CD14-positive monocyte (primary cell): ENCODE measurements at places on chromosomes 3 and 15.

DNA sequence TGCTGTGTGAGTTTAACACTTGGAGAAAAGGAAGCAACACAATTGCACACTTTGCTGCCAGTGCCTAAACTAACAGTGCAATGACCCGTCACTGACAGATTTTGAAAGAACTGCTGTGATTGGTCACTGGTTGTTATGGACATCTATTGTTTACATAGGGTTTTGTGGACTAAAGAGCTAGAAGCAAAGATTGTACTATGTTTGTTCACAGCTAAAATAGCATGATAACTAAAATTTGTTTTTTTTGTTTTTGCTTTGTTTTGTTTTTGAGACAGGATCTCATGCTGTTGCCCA lies 112.4 kb upstream of the GOLGA8J start:
- no peak for DNase-seq

GRCh38 chr3:58706395-58707167 lies 40.0 kb upstream of the FAM3D start:
- no peak for DNase-seq

DNA sequence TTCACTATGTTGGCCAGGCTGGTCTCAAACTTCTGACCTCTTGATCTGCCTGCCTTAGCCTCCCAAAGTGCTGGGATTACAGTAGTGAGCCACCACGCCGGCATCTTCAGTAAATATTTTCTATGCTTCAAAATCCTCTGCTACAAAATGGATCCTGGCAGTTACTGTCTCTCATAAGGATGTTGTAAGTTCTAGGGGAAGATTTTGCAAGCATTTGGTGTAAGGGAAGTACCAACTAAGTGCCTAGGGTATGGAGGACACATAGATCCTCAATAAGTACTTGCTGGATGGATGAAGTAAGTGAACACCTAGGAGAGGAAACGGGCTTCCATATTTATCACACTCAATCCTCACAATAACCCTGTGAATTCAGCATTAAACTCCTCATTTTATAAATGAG lies 6.6 kb downstream of the TM4SF4 start:
- DNase-seq = peak; percentile 43

DNA sequence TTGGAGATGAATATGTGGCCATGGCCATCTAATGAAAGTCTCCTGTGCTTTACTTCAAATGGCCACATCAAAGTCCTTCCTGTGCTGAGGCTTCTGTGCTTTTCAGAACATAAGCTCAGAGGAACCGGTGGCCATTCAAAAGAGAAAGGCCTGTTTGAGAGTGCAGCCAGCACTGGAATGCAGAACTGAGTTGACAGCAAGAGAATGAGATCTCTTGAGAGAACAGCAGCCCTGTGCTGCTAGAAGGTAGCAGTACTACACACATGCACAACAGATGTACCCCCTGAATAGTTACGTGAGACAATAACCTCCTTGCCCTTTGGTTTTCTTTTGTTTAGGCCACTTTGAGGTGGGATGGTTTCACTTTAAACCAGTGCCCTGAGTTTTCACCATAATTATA lies 292.5 kb downstream of the PTPRG start:
- DNase-seq = no peak

DNA sequence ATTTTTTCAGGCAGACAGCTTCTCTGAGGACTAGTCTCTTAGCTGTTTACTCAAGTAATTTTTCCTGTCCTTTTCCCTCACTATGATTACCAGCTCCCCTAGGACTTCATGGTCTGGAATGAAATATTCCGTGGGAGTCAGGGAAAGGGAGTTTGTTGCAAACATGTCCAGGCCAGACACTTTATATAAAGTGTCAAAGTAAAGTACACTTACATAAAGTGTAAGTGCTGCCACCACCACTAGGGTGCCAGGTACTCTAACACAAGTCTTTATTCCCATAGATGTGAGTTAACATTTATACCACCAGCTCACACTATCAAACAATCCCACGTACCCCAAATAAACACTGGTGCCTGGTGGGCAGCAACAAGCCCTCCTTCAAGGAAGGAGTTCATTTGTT lies 179.8 kb downstream of the SNRPN start:
- DNase-seq = no peak

DNA sequence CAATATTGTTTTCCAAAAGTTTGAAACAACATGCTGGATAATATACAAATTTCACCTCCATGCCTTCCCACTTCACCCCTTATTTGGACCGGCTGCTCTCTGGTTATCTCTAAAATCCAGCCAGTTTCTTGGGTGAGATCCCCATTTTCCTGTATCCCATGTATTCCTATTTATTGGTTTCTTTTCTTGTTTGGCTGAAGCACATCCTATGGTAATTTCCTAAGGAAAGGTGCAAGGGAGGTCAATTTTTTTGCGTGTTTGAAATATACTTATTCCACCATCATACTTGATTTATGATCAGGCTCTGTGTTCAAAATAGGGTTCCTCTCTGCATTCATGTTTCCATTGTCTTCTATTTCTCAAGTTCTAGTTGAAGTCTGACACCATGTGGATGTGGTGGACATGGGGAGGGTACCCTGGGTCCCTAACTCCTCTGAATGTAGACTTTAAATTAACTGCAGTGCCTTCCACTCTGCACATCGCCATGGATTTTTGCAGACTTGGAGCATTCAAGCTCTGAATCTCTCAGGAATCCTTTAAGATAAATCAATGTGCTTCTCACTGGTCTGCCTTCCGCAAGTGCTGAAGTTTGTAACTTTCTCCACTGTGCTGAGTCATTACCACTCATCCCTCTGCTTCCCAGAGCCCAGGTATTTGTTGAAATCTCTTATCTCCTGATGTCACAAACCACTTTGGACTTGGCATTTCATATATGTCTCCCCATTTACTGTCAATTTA lies 52.1 kb upstream of the TLE3 start:
- DNase-seq = no peak

- peak; percentile 95 for DNase-seq
These were observed 365.5 kb downstream of the SHQ1 start for GRCh38 chr3:72482589-72483321.

DNA sequence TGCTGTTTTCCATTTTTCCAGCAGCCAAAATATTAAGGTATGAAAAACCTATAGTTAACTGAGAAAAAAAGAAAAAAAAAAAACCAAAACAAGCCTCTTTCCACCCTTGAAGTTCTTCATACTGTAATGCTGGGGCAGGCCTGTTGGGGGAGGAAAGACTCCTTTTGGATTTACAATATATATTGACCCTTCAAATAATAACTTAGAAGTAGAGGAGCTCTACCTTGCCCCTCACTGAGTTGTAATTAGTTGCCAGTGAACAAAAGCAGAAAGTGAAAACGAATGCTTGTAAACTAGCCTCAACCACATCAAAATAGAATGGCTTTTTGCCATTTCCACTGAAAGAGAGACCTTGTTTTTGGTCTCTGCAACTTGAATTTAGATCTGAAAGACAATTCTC lies 326.6 kb downstream of the NR2F2 start:
- no peak for DNase-seq
